ENCODE measurements at places on chromosomes 12 and 14. TPM values are rescaled to one million over a fixed set of nuclear protein-coding genes. Genes with fewer than 3 reads are reported as not detected.

- no peak for DNase-seq
These were observed 70.4 kb upstream of the KITLG start for GRCh38 chr12:88650715-88651114.

DNA sequence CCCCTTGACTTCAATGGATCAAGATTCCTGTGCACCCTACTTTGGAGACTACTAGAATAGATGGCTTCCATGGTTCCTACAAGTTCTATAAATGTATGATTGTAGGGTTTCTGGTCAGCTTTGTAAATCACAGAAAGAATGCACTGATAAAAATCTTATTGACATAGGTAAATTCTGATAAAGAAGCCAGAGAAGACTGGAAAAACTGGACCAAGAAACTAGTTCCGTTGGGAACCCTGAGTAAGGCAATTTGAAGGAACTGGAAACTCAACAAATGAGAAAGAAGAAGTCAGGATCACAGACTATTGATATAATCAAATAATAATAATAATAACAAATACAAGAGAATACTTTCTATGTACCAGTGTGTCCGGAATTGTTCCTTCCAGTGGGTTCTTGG lies 15.4 kb upstream of the MGST1 start:
- DNase-seq = no peak

CNTN1 gene
- 65.6 TPM for total RNA-seq

ANKRD33 gene
- not detected for total RNA-seq

GRCh38 chr12:186006-186625 lies 27.8 kb downstream of the SLC6A12 start:
- no peak for DNase-seq

AHNAK2 gene
- 95.3 TPM for total RNA-seq

- DNase-seq = no peak
These were observed 186.4 kb downstream of the SYT10 start for GRCh38 chr12:33253178-33253577.

- DNase-seq = no peak
These were observed 5.8 kb downstream of the SLC24A4 start for GRCh38 chr14:92328664-92329255.

GRCh38 chr12:125092872-125093680 lies 27.8 kb downstream of the AACS start:
- no peak for DNase-seq

GRCh38 chr14:93089521-93090269 lies 26.0 kb downstream of the ITPK1 start:
- no peak for DNase-seq

- DNase-seq = no peak
These were observed 80.8 kb downstream of the TMTC1 start for GRCh38 chr12:29702972-29703371.

GRCh38 chr12:131857908-131858850 lies 30.0 kb downstream of the MMP17 start:
- no peak for DNase-seq

GRCh38 chr12:97169889-97170567 lies 263.0 kb downstream of the NEDD1 start:
- no peak for DNase-seq

DNA sequence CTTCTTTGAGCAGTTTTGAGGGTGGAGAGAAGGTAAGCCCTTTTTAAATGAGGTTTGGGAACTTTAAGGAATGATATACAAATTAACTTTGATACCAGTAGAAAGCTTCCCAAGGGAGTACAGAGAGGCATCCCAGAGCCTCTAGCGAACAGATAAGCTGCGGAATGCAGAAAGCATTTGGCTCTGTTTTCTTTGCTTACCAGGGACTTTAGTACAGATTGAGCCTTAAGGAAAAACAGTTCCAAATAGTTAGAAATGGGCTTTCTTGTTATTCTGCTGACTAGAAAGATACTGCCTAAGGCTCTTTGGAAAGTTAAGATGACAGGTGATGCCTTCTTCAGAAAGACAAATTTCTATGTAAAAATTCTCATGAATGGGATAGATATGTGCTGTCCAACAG lies 261.7 kb upstream of the FOXN3 start:
- no peak for DNase-seq

- DNase-seq = no peak
These were observed 420.6 kb downstream of the LRFN5 start for GRCh38 chr14:42027271-42027670.

DNA sequence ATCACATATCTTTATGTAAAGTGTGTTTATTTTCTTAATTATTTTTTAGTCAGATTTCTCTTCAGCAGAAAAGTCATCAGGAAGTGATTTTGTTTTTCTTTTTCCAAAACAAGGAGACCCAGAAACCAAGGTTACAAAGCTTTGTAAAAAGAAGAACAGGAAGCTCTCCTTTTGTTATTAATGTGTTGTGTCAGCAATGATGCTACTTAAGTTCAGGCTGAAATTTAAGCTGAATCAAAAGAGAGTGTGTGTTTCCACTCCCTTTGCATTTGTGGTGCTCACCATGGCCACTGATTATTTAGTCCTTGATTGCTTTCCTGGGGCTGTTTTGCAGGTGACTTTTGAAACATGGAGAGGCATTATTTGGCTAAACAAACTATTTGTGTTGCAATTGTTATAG lies 155.3 kb upstream of the ATP2B1 start:
- no peak for DNase-seq

GRCh38 chr14:75221797-75222196 lies 45.4 kb upstream of the TMED10 start:
- no peak for DNase-seq

DNA sequence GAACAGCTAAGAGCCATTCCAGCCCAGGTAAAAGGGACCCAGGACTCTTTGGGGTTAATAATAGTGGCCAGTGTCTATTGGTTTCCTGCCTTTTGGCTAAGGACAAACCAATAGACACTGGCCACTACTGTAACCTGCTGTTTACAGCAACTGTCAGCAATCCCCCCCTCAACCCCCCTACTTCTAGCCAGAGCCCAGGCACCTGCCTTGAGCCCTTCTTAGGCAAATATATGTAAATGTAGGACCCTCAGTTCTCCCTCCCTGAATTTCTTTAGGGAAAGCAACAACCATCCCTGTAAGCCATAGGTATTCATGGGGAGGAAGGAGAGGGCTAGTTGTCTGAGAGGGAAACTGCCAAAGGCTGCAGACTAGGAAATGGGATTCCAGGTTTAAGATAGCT lies 22.3 kb downstream of the HOXC4 start:
- DNase-seq = no peak

FOS gene
- total RNA-seq = 71.8 TPM

- no peak for DNase-seq
These were observed 47.0 kb upstream of the SLC2A13 start for GRCh38 chr12:40152783-40153383.

NXPH4 gene
- not detected for total RNA-seq

GRCh38 chr14:79554816-79555215 lies 656.5 kb downstream of the DIO2 start:
- peak; percentile 72 for DNase-seq

- DNase-seq = no peak
These were observed 582 bp downstream of the LRRIQ1 start for GRCh38 chr12:85036733-85037132.

DNA sequence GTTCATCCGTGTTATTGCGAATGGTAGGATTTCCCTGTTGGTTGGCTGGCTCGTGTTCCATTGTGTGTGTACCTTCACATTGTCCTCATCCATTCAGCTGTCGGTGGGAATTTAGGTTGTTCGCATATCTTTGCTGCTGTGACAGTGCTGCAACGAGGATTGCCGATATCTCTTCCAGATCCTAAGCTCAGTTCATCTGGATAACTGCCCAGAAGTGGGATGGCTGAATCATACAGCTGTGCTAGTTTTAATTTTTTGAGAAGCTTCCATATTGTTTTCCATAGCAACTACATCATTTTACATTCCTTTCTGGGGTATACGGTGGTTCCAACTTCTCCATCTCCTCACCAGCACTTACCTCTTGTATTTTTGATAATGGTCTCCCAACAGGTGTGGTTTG lies 292.8 kb upstream of the SFSWAP start:
- no peak for DNase-seq

ZNF385A gene
- 15.9 TPM for total RNA-seq

DNA sequence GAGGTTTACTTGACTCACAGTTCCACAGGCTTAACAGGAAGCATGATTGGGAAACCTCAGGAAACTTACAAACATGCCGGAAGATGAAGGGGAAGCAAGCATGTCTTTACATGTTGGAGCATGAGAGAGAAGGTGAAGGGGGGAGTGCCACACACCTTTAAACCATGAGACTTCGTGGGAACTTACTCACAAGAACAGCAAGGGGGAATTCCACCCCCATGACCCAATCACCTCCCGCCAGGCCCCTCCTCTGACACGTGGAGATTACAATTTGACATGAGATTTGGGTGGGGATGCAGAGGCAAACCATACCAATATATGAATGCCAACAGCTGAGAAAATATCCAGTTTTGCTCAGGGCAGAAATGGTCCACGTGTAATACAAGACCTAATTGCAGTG lies 518.6 kb downstream of the VRK1 start:
- DNase-seq = peak; percentile 34

- no peak for DNase-seq
These were observed 29.0 kb downstream of the DACT1 start for GRCh38 chr14:58666737-58667136.

TMEM119 gene
- 12.2 TPM for total RNA-seq

AMN gene
- not detected for total RNA-seq

RPL41 gene
- total RNA-seq = 4,166 TPM

DNA sequence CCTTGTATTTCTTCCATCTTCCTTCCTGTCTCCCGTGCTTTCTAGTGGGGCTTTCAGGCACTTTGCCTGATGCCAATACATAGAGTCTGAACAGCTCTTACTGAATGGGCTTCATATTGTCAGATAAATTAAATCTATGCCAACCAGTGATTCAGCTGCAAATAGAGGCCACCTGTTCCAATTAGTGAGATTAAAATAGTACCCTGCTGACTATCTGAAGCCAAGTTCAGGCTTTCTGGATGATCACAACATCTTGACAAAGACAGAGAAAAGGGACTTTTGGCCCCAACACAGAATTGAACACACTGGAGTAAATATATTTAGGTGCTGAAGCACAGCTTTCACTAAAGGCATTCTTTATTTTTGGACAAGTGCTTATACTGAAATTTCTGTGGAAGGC lies 11.8 kb downstream of the TMCC3 start:
- no peak for DNase-seq

NOVA1 gene
- 22.4 TPM for total RNA-seq

DNA sequence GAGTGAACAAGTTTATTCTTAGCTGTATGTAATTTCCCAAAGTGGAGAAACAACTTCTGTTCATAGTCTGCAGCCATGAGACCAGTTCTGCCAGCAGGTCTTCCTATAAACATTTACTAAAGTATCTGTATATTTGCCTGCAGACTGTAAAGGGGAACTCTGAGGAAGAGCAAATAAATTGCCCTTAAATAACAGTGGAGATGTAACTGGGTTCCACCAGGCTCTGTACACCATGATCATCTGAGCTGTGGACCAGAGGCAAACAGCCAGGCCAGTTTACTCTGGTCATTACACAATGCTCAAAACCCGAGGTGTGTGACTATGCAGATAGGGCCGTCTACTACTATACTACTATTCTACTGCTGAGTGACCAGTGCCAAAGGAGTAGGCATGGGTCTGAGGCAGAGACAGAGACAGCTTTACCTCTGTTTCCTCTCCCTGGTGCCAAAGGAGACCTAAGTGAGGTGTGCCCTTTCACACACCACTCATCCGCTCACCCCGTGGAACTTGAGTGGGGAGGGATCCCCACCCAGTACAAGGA lies 21.1 kb upstream of the CERS5 start:
- no peak for DNase-seq

GRCh38 chr12:27213830-27214787 lies 30.0 kb upstream of the STK38L start:
- no peak for DNase-seq

DNA sequence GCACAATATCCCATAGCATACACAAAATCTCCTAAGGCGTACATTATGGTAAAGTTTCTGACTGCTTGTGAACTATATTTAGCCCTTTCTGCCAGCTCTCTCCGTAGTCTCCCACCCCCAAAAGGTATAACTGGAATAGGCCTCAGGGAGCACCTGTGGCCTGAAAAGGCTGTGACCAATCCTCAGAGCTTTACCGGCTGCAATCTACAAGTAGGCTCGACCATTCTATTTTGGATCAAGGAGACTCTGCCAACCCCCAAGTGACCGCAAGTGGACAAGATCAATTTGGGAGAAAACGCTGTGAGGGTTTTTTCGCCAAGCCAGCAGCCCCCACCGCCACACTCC lies 1.2 kb downstream of the PPTC7 start:
- DNase-seq = no peak

- no peak for DNase-seq
These were observed 221.5 kb upstream of the G2E3 start for GRCh38 chr14:30337456-30337855.

AICDA gene
- total RNA-seq = not detected

DNA sequence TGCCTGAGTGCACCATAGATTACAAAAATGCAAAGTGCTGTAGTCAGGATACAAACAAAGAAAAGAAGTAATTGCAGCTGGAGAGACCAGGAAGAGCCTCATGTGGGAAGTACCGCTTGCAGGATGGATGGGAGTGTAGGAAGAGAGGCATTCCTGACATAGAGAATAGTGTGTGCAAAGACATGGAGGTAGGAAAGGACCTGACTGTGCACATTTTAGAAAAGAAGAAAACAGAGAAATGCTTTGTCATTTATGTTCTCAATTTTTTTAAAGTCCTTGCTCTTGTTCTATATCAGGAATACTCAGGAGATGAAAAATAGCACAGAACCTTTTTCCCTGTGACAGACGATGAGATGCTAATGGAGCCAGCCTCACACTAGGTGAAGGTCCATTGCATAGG lies 358.7 kb upstream of the TMPO start:
- peak; percentile 39 for DNase-seq

DNA sequence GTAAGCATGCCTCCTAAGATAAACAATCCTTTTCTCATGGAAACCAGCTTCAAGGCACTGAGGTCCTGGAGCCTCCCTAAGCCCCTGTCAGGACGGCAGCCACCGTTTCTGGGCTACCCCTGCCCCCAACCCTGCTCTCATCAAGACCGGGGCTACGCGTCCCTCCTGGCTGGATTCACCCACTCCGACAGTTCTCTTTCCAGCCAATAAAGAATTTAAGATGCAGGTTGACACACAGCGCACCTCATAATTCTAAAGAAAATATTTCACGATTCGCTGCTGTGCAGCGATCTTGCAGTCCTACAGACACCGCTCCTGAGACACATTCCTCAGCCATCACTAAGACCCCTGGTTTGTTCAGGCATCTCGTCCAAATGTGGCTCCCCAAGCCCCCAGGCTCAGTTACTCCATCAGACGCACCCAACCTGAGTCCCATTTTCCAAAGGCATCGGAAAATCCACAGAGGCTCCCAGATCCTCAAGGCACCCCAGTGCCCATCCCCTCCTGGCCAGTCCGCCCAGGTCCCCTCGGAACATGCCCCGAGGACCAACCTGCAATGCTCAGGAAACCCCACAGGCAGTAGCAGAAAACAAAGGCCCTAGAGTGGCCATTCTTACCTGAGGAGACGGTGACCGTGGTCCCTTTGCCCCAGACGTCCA lies 336.3 kb downstream of the TMEM121 start:
- no peak for DNase-seq
